ENCODE measurements at places on chromosomes 6 and 20.

DNA sequence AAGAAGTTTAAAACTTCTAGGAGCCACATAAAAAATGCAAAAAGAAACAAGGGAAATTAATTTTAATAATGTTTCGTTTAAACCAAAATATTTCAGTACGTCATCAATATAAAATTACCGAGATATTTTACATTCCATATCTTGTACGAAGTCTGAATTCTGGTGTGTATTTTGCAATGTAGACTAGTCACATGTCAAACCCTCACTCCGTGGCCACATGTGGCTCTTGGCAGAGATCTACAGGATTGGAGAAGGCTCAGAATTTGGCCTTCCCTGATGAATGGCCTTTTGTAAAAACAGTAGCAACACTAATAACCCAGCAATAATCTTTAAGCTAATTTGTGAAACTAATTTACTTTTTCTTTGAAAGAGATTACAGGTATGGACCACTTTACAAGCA, 217.1 kb downstream of the PRL start:
- DNase-seq = no peak

DNA sequence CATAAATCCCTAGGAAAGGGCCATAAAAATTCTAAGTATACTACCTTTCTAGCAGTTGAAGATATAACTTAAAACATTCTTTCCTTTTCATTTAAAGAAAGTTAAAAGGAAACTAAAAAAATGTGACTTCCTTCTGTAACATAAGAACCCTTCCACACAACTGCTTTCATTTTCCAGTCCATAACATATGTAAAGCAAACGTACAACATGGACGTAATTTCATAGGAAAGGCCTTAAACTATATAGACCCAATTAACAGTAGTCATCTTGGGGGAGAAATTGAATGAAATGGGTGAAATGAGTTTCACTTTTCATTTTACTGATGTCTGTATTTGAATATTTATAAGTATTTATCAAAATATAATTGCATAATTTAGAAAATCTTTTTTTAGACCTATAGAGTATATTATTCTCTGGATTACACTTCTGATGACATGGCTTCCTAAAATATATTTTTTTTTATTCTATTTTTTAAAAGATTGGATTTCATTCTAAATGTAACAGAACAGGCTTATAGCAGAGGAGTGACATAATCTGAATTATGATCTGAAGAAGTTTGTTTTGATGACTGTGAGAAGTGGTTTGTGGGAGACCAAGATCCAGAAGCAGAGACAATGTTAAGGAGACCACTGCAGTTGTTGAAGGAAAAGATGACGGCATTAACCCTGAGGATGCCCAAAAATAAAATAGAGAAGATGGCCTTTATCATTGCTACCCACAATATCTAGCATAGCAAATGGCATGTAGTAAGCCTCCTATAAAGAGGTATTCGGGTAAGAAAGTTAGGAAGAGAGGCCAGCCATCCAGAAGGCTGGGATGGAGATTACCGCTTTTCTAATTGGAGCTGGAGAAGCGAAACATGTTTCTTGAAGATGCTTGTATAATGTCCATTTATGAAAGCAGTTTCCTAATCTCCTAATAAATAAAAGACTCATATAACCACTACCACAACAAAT, 260.4 kb downstream of the PTPRK start:
- no peak for DNase-seq

- DNase-seq = no peak
These were observed 27.8 kb upstream of the SYNDIG1 start for GRCh38 chr20:24441661-24442060.

DNA sequence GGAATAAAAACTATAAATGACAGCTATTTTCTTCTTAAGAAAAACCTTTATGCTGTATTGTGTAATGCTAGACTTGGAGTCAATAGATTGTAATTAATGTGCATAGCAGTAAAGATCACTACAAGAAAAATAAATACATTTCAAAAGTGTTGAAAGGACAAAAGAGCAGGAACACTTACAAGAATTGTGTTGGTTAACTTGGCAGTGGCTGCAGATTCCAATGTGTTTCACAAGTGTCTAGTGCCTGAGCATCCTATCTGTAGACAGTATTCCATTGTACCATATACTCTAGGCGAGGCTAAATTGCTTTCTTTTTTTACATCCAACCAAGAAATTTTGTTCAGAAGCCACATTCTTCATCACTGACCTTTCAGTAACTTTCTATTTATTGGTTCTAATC, 924.1 kb downstream of the EPHA7 start:
- no peak for DNase-seq

GRCh38 chr6:43774776-43775534, 4.9 kb downstream of the VEGFA start:
- peak; percentile 88 for DNase-seq

- DNase-seq = peak; percentile 62
These were observed 32.5 kb upstream of the PIM1 start for GRCh38 chr6:37137201-37138090.

GRCh38 chr6:157789861-157790260, 33.2 kb upstream of the SNX9 start:
- peak; percentile 33 for DNase-seq

GRCh38 chr6:75748743-75749538, at the start of gene MYO6:
Gene MYO6 (plus strand): TSS chr6:75749239. CDS start chr6:75817548, 68,309 bp downstream.
- DNase-seq = peak; percentile 80

GRCh38 chr6:15380351-15380750, 134.5 kb downstream of the JARID2 start:
- no peak for DNase-seq

DNA sequence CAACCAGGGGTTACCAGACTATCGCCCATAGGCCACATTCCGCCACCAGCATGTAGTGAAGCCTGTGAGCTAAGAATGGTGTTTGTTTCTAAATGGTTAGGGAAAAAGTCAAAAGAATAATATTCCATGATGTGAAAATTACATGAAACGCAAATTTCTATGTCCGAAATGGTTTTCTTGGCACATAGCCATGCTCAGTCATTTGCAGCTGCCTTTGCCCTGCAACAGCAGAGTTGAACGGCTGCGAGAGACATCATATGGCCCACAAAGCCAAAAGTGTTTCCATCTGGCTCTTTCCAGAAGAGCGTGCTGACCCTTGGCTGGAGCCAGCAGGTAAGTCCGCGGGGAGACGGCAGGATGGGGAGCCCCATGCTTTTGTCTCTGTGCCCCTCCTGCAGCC, 60.7 kb downstream of the FAM120B start:
- DNase-seq = no peak

- DNase-seq = no peak
These were observed 7.5 kb upstream of the SUMO4 start for GRCh38 chr6:149392535-149392934.

- DNase-seq = no peak
These were observed 68.5 kb downstream of the MRPL14 start for GRCh38 chr6:44058617-44059358.

Measured in activated CD4-positive, alpha-beta T cell treated with anti-CD3 and anti-CD28 coated beads, Interleukin-2, amount 10 ng/mL, durations not matched to agents 24 days and 14 days (primary cell).